ENCODE measurements at places on chromosomes 6 and 20.

- DNase-seq: no peak
Observed at GRCh38 chr6:307874-308273, 15.6 kb downstream of the DUSP22 start.

- no peak for DNase-seq
Observed at GRCh38 chr20:49659056-49659455, 54.6 kb downstream of the B4GALT5 start.

DNA sequence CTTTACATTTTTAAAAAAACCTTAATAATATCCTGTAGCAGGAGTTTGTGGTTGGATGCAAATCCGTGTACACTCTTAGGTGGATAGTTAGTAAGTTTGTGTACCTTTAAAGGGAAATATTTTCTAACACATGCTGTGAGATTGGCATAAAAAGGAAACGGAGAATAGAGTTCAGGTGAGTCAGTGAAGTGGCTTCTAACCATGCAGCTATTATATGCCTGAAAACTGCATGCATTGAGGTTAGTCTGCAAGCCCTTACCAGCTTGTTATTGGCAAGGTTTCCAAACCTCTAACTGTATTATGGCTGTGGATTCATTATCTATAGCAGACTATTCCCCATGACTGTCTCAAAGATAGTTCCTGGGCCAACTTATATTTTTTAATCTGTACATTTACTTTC lies 420.6 kb upstream of the MMS22L start:
- DNase-seq: no peak

- no peak for DNase-seq
Observed at GRCh38 chr6:90329386-90330077, 32.9 kb upstream of the BACH2 start.

DNA sequence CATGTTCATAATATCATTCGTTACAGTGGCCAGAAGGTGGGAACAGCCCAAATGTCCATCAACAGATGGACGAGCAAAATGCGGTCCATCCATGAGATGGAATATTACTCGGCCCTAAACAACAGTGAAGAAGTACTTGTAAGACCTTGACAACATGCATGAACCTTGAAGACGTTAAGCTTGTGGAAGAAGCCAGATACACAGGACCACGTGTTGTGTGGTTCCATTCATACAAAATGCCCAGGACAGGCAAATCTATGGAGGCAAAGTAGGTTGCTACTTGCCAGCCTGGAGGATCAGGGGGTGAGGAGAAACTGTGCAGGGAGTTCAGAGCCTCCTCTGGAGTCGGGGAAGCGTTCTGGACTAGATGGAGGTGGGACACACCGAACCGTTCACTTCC lies 207.1 kb downstream of the ERMARD start:
- no peak for DNase-seq

DNA sequence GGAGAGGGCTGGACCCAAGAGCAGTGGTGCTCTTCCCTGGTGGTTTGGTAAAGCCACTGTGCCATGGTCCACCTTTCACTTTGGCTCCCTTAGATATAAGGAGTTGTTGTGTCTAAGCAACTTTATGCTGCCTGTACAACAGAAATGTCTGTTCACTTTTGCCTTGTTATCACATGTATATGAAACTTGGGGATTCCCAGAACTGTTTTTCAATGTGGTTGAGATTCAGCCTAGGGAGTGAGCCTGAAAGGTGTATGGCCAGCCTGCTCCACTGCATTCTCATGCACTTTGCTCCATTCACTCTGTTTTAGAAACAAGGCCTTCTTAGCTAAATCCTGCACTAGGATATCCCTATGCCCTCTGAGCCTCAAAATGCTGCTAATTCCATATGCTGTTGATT lies 234.5 kb upstream of the THEMIS start:
- DNase-seq: no peak

DNA sequence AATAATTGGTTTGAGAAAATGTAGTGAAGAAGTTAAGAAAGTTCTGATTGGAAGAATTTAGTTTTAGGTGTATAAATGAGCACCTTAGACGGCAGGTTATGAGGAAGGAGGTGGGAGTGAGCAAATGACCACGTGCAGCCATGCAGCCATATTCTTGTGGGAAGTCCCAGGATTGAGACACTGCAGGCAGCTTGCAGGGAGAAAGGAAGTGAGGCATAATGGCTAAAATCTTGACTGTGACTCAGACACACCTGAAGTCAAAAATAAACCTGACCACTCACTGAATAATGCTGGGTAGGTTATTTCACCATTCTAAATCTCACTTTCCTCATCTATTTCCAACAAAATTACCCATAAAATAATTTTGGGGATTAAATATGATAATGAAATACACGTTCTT lies 16.6 kb downstream of the DSE start:
- DNase-seq: no peak

- DNase-seq: no peak
Observed at GRCh38 chr6:139852488-139853140, 478.2 kb upstream of the CITED2 start.

GRCh38 chr6:138442663-138443062 lies 38.6 kb downstream of the HEBP2 start:
- no peak for DNase-seq

DNA sequence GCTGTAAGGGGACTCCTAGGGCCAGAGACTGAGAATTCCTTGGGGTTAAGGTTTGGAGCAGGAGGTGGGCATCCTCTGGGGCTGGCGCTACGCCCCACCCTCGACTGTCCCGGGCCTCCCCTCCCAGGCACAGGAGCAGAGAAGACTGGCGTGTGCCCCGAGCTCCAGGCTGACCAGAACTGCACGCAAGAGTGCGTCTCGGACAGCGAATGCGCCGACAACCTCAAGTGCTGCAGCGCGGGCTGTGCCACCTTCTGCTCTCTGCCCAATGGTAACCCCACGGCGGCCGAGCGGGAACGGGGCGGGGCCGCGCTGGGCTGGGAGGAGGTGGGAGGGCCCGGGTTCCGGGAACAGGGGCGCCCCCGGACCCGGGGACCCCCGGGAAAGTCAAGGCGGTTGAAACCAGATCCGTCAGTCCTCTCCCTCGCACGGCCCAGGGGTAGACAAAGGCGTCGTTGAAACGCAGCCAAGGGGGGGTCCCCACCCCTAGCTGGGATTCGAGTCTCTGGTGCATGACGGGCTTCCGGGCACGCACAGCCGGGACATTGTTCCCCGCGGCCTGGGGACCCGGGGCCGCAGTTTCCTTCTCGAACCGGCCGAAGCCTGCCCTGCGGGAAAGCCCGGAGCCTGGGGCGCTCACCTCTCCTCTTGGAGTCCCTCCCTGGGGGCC lies 844 bp downstream of the WFDC2 start:
- peak; percentile 61 for DNase-seq

DNA sequence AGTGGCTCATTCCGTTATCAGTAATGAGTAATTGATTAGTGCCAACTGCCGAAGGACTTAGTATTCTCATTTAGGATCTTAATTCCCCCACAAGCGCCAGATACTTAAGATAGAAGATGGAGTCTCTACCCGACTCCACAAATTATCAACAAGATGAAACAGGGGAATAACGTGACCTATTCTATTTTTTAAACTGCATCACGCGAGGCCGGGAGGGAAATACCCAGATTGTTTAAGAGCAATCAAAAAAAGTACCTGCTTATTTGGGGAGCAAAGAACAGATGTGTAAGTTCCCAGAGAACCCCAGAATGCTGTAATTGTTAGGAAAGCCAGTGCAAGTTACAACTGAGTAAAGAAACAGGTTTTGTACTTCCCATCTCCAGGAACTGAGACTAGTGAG lies 1.1 kb upstream of the MAP3K5 start:
- no peak for DNase-seq

GRCh38 chr6:134732763-134733162 lies 217.1 kb downstream of the ALDH8A1 start:
- DNase-seq: no peak

- no peak for DNase-seq
Observed at GRCh38 chr6:119182875-119183274, 104.4 kb upstream of the FAM184A start.

DNA sequence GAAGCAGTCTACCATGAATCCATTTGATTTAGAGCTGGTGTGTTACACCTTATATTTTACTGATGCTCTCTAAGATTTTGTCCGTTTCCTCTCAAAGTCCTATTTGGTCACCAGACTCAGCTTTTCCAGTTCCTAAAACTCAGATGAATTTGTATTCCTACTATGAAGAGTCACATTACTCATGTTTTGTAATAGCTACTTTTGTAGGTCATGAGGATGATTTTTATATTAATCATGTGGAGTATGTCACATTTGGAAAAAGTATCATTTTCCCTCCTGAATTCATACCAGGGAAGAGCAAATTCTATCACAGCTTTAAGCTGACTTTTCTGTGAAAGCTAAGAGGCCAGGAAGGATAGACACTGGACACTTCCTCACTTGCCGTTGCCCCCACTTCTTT lies 140.6 kb upstream of the SCGN start:
- no peak for DNase-seq

GRCh38 chr20:51431321-51431720 lies 111.2 kb downstream of the NFATC2 start:
- DNase-seq: no peak

- no peak for DNase-seq
Observed at GRCh38 chr6:169345146-169345545, 91.5 kb upstream of the THBS2 start.

DNA sequence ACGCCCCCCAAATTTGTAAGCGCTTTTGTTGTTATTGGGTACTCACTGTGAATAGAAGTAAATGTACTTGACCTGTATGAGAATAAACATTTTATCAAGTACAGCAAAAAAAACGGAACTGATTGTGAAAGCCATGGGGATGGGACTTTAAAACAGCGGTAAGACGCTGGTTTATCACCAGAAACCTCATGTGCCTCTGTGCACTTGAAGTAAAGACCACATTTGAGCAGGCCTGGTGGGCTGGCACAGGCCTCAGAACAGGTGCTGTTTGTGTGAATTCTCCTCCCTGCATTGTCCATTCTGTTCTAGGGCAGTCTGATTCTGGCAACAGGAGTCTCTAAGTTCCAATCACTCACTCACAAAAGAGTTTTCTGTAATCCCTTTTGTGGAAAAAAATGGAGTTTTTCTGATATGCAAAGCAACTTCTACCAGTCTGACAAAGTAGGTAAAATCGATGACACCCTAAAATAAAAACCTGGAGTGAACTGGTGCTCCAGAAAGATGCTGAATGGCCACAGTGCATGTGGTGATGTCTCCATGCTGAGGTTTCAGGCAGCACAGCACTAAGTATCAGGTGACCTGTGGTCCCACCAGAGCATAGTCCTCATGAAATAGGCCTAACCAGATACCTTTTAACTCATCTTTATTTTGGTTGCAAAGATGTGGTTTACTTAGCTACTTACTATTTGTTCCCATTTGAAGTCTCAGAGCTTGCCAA lies 53.9 kb downstream of the STX7 start:
- DNase-seq: no peak

DNA sequence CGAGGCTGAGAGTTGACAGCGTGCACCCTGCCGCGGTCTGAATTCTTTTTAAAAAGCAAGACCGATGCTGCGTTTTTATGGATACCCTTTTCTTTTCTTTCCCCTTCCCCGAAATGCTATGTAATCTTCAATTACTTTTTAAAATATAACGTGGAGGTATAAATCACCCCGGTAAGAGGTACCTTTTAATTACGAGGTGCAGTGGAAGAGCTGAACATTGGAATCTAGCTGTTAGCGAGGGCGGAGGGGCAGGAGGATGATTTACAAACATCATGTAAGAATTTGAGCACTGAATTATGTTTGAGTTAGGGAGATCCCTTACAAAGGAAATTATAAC lies 1.2 kb downstream of the EYA2 start:
- no peak for DNase-seq

GRCh38 chr6:105459049-105459448 lies 56.2 kb upstream of the PREP start:
- no peak for DNase-seq

DNA sequence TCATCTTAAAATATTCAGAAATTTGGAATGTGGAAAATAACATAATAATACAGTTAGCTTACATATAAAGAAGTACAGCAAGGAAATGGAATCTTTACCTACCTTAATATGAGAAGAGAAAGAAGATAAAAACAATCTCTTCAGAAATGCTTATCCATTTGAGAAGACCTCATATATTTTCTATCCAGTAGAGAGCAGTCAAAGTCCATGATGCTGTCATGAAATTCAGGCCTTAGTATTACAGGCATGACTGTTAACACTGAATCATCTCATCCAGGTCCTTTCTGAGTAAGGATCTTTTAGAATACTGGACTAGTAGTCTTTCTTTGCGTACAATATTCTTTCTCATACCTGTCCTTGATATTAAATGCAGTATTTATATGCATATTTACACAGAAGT lies 713.4 kb downstream of the CD109 start:
- DNase-seq: peak; percentile 24

- no peak for DNase-seq
Observed at GRCh38 chr6:150417250-150417649, 48.4 kb downstream of the IYD start.

DNA sequence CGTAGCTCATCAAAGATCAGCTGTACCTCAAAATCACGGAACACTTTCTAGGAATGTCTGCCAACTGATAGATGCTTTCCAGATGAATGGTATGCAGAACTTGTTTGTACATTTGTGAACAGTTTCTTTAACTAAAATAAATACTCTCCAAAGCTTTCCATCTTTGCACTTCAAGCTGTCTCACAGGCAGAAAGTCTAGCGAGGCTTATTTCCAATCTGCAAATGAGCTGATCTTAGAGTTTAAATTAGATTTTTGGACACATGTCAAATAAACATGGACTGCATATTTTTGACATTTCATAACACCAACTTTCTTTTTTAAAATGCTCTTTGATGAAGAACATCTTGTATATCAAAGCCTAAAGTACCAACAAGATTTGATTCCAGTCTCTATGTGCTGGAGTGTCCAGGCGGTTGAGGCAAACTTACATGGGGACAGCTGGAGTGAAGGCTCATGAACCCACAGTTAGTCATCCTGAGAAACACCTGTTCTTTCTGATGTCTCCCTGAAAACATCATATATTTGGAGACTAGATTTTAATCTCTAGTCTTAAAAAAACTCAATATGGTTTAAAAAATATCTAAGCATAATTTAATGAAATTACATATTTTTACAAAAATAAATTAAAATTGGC lies 268.6 kb upstream of the AGPAT4 start:
- no peak for DNase-seq

DNA sequence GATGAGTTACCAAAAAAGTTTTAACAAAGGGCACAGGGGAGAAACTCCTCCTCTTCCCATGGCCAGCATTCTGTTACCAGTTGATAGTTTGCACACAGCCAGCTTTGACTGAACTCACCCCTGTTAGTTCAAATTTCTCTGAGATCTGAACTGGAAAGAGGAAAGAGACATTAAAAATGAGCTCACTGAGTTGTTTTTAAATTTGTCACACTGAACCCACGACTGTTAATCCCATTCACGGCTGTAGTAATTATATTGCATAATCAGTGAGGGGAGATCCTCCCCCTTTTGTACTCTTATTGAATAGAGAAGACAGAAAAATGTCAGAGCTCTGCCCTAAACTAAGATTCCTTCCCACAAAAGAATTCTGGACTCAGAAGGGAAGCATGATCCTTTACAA lies 17.5 kb upstream of the DSP start:
- no peak for DNase-seq

GRCh38 chr20:44296011-44296410 lies 15.0 kb downstream of the FITM2 start:
- DNase-seq: no peak

Measured in Caco-2 (cell line).